ENCODE measurements at places on chromosomes 1 and 21.
A peak's percentile ranks its signal among the peaks of the same experiment; 100 is the strongest.

DNA sequence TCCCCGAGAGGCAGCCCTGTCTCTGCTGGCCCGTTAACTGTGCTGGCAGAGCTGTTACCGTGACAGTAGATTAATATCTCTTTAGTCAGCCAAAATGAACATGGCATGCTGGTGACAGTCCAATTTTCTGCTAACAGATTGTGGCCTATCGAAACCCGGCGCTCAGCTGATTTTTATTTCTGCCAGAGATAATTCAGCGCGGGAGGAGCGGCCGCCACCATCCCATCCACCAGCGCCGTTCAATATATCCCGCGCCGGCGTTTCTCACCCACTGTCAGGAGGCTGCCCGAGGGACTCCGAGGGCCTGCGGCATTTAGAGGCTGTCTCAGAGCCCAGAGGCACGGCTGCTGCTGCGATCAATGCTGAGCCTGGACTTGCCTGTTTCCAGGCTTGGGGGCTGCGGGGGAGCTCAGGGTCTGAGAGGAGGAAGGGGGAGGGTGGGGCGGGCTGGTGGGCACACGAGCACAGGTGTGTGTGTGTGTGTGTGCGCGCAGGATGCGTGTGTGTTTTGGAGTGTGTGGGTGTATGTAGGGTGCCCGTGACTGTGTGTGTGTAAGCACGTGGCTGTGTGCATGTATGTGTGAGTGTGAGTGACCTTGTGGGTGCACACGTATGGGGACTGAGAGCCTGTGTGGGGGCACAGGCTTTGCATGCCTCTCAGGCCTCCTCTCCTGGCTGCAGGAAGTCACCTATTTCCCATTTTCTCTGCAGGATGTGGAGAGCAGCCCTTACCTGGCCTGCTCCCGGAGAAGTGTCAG is 109.7 kb upstream of the ACTRT2 start:
- DNase-seq = no peak

GRCh38 chr1:175129997-175130648 is 62.5 kb downstream of the KIAA0040 start:
- DNase-seq = no peak

DNA sequence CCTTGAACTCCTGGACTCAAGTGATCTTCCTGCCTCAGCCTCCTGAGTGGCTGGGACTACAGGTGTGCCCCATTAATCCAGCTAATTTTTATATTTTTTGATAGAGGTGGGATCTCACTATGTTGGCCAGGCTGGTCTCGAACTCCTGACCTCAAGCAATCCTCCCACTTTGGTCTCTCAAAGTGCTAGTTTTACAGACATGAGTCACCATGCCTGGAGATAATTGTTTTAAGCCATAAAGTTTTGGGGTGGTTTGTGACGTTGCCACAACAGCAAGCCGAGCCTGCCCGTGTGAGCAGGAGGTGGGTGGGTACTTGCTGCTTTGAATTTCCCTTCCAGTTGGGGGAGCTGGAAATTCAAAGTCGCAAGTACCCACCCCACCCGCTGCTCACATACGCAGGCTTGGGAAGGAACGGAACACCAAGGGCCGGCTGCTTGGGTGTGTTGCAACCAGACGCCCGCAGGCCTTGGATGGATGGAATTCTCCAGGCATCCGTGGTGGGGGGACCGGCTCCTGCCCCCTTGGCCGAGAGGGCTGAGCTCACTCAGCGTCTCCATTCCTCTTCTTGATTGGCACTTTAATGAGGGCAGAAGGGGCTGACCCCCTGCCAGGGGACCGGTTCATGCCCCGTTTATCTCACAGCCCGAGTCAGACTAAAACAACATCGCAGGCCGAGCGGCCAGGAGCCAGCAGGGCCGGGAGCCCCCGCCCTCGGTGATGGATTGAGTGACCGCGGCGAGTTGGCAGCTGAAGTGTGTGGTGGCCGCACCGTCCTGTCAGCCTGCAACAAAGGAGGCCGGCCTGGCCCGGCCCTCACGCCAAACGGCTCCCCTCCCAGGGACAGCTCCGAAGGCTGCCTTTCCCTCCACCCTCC is 78.1 kb downstream of the DHRS3 start:
- DNase-seq = no peak

- no peak for DNase-seq
Observed at GRCh38 chr21:36419241-36419640, 34.0 kb downstream of the CHAF1B start.

- DNase-seq = no peak
Observed at GRCh38 chr1:97457446-97458089, 463.3 kb downstream of the DPYD start.

DNA sequence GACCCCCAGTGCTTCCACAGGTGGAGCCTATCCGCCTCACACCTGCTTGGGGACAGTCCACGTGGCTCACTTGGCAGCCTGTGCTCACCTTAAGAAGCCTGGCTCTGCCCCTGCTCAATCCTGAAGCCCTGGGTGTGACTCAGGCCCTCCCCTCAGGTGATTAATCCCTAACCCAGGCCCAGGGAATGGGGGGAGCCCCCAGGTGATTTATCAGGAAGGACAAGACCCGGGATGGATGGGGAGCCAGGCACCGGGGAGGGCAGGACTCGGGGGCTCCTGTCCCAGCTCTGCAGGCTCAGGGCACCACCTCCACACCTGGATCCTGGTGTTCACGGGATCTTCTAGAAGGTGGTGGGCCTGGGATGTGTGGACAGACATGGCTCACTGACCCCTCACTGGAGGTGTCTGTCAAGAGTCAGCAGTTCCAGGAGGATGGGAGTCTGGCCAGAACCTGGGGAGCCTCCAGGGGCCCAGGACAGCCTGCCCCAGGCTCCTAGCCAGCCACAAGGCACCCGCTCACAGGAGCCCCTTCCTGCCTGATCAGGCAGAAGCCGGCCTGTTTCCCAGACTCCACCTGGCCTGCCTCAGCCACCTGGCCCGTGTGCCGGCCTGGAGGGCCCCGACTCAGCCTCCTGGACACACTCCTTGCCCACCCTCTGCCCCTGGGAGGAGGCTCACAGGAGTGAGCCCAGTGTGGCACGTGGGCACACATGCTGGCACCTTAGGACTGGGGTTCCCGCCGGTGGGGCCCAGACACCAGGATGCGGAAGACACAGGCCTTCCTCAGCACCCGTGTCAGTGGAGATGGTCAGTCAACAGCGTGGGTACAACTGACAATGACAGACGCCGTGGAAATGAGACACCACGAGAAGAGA is 38.6 kb upstream of the COL6A1 start:
- DNase-seq = no peak

GRCh38 chr1:116733476-116734365 is 20.5 kb upstream of the CD2 start:
- DNase-seq = no peak

DNA sequence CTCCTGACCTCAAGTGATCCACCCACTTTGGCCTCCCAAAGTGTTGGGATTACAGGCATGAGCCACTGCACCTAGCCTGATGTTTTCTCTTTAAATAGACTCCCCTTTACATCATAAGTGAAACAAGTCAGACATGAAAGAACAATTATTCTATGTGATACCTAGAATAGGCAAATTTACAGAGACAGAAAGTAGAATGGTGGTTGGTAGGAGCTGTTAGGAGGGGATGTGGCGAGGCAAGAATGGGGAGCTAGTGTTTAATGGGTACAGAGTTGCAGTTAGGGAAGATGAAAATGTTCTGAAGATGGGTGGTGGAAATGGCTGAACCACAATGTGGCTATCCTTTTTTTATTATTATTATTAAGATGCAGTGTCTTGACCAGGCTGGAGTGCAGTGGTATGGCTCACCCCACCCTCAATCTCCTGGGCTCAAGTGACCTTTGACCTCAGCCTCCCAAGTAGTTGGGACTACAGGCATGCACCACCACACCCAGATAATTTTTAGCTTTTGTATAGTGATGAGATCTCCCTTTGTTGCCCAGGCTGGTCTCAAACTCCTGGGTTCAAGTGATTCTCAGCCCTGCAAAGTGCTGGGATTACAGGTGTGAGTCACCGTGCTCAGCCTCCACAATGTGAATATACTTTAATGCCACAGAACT is 28.4 kb downstream of the ELF3 start:
- no peak for DNase-seq

GRCh38 chr1:35269201-35269988 is 886 bp downstream of the ZMYM4 start:
- DNase-seq = no peak

DNA sequence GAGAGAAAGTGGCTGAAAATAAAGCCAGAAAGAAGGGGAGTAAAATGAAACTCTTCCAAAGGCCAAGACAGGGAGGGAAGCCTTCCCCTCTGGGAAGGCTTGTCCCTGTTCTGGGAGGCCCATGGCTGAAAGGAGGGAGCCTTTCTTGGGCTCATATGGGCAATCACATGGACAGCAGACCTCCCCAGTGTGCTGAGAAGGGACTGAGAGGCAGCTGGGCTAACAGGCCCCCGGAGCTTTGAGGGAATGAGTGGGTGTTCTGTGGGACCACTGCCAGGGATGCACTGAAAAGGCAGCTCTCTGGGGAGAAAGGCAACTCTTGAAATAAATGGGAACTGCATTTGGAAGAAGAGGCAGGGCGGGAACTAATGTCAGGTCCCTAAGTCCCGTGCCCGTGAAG is 39.1 kb downstream of the KANK4 start:
- DNase-seq = no peak

GRCh38 chr1:106458866-106459265 is 597.6 kb upstream of the PRMT6 start:
- DNase-seq = no peak

DNA sequence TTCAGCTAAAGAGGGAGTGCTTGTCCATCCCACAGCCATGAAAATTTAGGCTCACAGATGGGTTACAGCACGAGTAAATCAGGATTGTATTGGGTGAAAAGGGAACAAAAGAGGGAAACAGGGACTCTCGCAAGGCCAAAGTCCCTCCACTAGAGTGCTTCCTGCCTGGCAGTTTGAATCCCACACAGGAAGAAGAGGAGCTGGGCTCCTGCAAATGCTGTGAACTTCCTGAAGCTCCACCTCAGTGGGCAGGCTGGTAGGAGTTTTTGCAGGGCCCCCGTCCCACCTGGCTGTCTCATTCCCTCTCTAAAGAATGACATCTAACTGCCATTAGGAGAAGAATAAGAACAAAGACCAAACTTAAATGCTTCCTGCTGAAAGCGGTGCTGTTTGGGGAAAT is 712.0 kb upstream of the PRMT6 start:
- DNase-seq = no peak

DNA sequence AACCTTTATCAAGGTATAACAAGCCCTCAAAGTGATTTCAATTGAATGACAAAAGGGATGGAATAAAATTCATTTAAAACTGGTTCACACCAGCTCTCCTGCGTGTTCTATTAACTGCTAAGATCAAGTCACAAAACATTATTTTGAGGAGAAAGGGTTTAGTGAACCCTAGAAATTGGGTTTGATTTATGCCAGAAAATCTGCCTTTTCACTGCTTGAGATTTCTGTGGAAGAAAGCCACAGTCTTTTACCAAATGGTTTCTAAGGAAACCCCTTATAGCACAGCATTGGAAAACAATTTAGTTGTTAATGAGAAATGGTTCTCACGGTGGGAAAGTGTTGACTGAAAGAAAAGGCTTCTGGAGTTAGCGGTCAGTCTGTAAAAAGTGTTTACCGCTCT is 43.6 kb upstream of the DPH5 start:
- no peak for DNase-seq

DNA sequence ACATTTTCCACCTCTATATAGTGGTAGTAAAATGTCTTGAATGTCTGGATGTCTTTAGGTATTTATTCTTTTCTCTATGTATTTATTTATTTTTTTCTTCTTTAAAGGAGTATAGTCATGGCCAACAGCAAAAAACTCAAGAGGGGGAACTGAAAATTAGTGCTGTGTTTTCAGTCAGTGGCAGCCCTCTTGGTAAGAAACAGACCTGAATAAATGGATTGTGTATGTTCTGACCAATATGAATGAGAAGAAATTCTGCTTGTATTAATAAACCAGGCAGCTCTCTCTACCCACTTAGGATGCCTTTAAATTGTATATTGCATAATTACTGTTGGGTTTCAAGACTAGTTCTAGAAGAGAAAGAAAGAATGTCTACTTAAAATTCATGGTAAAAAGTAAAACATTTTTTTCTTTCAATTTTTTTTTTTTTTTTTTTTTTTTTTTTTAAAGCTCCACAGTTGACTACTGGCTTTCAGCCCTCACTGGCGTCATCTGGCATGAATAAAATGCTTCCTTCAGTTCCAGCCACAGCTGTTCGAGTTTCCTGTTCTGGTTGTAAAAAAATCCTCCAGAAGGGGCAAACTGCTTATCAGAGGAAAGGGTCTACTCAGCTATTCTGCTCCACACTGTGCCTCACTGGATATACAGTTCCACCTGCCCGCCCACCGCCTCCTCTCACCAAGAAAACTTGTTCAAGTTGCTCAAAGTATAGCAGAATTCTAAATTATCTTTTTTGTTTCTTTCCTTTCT is 101.6 kb downstream of the ZMYM4 start:
- peak; percentile 7 for DNase-seq

DNA sequence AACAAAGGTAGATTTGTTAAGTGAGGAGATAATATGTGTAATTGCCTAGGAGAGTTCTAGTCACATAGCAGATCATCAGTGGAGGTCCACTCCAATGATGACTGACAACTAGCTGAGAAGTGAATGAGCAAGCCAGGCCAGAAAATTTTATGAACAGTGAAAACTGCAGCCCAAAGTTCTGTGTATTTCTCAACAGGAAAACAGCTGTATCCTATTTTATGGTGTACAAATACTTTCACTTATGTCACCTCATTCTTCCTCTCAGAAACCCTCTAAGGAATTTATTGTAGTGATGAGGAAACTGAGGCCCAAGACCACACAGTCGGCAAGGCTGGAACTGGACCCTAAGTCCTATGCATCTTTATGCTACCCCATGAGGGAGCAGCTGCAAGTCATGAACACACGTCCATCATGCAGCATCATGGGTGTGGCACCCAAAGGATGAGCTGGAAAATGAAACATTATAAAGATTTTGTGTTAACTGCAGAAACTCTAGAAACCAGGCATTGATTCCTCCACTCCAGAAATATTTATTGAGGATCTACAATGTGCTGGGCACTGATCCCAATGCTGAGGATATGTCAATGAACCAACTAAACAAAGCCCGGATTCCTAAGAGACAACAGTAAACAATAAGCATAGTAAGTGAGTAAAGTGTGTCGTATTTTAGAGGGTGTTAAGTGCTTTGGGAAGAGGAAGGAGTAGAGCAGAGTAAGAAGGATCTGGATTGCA is 99.5 kb upstream of the DUSP10 start:
- DNase-seq = no peak

- DNase-seq = no peak
Observed at GRCh38 chr1:115755456-115756370, 12.8 kb downstream of the CASQ2 start.

- DNase-seq = no peak
Observed at GRCh38 chr21:29640080-29640508, 299.7 kb downstream of the GRIK1 start.

DNA sequence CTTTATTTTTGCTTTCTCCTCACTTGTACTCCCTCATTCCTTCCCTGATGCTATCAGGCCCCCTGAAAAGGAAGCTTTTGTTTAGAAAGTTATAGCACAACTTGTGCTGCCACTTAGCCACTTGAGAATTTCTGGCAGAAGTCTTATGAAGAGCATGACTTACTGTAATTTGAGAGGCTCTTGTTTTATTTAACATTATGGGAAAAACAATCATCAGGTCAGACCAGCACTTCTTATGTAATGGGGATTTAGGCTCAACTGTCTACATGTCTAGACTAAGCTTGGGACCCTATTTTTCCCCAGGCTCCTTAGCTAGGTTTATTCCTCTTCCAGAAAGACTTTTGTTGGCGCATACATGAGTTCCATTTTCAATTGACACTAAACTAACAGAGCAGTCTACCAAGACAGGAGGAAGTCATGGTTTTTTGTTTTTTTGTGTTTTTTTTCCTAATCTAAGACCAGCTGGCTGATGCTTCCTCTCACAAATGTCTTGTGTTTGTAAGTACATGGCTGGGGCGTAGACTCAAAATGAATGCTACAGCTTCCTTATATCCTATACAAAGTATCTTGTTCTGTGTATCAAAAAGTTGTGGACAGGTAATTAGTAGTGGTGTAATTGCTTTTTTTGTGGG is 31.5 kb downstream of the TNFSF4 start:
- DNase-seq = no peak
